Psoas muscle (tissue), 8 donors: ENCODE measurements at places on chromosomes 3 and 15. TPM values are rescaled to one million over a fixed set of nuclear protein-coding genes. Genes with fewer than 3 reads are reported as not detected.

BSN gene
- 0.22 TPM for total RNA-seq

TUSC7 gene
- total RNA-seq: not detected

RARRES1 gene
- 28.1 TPM for total RNA-seq

ARPP21 gene
- 336 TPM for total RNA-seq

OCA2 gene
- 0.52 TPM for total RNA-seq

COMMD4 gene
- total RNA-seq: 20.1 TPM

GCSAM gene
- not detected for total RNA-seq

MYRIP gene
- 2.8 TPM for total RNA-seq

SSUH2 gene
- total RNA-seq: 1.1 TPM

GOLGA6A gene
- not detected for total RNA-seq

FAM81A gene
- total RNA-seq: 0.34 TPM

FEZF2 gene
- not detected for total RNA-seq

DIPK2A gene
- total RNA-seq: 3.7 TPM

REC114 gene
- total RNA-seq: not detected

AADACL2 gene
- total RNA-seq: not detected

IL17RB gene
- 1.3 TPM for total RNA-seq

ADGRG7 gene
- total RNA-seq: not detected

CYP1A2 gene
- total RNA-seq: not detected

FSIP1 gene
- total RNA-seq: 1.2 TPM

CHRNB4 gene
- total RNA-seq: not detected

CYP8B1 gene
- not detected for total RNA-seq

GPR176 gene
- 1.3 TPM for total RNA-seq

DZIP1L gene
- 1.0 TPM for total RNA-seq

SH3GL3 gene
- not detected for total RNA-seq

DPPA4 gene
- not detected for total RNA-seq

DNAJA4 gene
- total RNA-seq: 263 TPM

TMEM62 gene
- total RNA-seq: 7.8 TPM

SAXO2 gene
- 1.6 TPM for total RNA-seq

ROPN1 gene
- not detected for total RNA-seq

DAZL gene
- total RNA-seq: not detected

RAB11A gene
- 152 TPM for total RNA-seq

CCR2 gene
- total RNA-seq: 0.41 TPM

PLSCR5 gene
- total RNA-seq: not detected

IL12A gene
- total RNA-seq: 0.19 TPM

HES1 gene
- 17.9 TPM for total RNA-seq
